ENCODE measurements at places on chromosomes 5 and 9.
A peak's percentile ranks its signal among the peaks of the same experiment; 100 is the strongest.

- no peak for DNase-seq
Measured at GRCh38 chr5:109141222-109142200, 268.3 kb downstream of the PJA2 start.

- DNase-seq: no peak
Measured at GRCh38 chr5:129670957-129671500, 76.9 kb upstream of the MINAR2 start.

DNA sequence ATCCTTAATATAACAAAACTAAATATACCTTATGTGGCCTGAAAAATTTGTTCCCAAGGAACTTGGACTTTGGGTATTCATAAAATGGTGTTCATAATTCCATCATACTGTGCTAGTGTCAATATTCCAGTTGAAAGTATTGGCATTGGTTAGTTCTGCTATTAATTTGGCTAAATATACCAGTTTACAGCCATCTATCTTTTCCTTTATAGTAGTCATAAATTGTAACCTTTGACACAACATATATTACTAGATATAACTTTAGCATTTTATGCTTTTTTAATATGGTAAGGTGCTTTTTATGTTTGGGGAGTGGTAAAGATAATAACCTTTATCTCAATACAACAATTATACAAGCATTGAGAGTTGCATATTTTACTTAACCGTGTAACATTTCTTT lies 23.7 kb downstream of the SPATA31D1 start:
- DNase-seq: no peak

- no peak for DNase-seq
Measured at GRCh38 chr5:142120247-142120935, 11.8 kb downstream of the NDFIP1 start.

DNA sequence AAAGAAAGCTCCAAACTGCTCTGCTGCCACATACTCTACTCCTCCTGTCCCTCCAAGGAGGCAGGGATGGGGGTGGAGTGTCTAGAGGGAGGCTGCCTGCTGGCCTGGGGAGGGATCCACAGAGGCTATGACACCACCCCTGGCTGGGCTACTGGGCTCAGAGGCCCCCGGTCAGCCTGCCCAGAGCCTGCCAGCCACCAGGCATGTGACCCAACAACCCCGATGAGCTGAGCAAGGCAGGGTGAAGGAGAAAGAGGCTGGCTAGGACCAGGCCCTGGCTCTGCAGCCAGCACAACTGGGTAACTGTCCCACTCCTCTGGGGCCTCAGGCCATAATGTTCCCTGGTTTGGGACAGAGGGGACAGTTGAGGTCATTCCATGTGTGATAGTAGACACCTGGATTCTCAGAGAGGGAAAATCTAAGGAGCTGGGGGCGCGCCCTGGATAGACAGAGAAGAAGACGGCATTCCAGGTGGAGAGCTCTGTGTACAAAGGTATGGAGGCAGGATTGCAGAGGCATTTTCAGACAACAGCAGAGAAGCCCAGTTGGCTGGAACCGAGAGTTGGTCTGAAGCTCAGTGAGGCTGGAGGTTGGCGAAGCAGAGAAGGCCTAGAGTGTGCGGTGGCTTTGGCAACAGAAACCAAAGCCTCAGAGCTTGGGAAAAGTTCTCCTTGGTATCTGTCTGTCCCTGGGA lies 33.8 kb upstream of the IL17B start:
- no peak for DNase-seq

GRCh38 chr5:161547738-161548486 lies 1.4 kb upstream of the GABRB2 start:
- DNase-seq: no peak

DNA sequence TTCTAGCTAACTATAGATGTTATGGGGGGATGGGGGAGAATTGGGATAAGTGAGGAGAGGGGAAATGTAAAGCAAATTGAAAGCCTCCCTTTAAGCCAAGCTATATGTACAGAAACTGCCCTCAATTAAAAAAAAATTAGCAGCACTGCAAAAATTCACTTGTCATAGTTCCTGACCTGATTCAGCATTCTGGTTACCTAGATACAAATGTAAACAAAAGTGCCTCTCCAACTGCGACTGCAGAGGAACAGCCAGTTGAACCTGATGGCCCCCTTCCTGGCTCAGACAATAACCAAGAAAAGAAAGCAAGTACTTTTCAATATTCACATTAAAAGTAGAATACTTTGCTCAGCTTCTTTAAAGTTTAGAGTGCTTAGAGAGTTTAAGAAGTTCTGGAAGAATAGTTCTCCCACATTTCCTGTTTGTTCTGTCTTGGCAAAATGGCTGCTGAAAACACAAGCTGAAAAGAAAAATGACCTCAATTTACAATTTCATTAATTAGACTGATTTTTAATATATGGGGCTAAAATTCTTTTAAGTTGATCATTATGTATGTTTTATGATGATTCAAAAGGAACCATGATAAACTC lies 1.5 kb downstream of the FAM81B start:
- DNase-seq: no peak

- DNase-seq: no peak
Measured at GRCh38 chr9:125755340-125755739, 8.2 kb downstream of the PBX3 start.

GRCh38 chr9:99222416-99223270 lies 561 bp downstream of the SEC61B start:
- no peak for DNase-seq

DNA sequence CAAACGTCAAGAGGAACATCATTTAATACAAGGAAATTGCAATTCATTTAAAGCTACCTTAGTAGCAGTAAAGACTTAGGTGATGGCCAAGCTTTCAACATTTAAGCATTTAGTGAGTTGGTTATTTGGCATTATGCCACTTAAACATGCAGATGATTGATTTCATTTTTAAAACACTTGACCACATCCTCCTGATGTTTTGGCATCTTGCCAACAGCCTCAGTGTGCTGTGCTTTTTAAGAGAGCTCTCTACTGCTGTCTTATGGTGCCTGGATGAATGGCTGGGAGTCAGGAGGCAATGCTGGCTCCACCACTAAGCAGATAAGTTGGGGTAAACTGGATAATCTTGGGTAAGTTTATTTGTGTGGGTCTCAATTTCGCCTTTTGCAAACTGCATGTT lies 364.5 kb downstream of the MAN2A1 start:
- DNase-seq: peak; percentile 31

- no peak for DNase-seq
Measured at GRCh38 chr9:101028346-101029314, at the start of gene PLPPR1. Gene PLPPR1, plus strand, starts transcription at chr9:101028727.

GRCh38 chr5:149358294-149358651 lies 427 bp downstream of the PCYOX1L start:
- no peak for DNase-seq

DNA sequence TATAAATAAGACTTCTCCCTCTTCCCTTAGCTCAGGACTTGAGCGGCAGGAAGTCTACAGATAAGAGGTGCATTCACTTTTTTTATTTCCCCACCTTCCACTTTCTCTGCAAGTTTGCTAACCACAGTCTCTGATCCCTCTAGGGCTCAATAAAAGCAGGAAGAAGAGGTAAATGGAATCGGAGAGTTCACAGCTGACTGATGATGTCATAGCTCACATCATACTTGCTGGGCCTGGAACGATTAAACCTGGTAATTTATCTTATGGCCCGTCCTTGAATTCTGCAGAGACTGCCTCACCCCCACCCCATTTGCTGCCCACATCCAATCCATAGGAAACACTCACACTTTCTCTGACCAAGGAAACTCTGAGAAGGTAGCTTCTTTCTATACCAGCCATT lies 62.9 kb downstream of the DRD1 start:
- no peak for DNase-seq

DNA sequence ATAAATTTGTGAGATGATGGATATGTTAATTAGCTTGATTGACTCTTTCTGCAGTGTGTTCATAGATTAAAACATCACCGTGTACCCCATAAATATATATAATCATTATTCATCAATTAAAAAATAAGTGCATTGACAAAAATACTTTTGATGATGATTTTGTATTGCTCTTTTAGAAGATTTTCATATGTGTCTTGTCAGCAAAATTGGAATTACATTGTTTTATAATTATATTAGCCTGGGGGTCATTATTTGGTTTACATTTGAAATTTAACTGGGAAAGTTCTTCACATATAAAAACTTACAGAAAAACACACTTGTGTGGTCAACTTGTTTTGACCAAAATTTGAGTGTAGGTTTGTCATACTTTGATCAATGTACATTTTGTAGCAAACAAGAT lies 614.6 kb upstream of the ITGA1 start:
- no peak for DNase-seq

DNA sequence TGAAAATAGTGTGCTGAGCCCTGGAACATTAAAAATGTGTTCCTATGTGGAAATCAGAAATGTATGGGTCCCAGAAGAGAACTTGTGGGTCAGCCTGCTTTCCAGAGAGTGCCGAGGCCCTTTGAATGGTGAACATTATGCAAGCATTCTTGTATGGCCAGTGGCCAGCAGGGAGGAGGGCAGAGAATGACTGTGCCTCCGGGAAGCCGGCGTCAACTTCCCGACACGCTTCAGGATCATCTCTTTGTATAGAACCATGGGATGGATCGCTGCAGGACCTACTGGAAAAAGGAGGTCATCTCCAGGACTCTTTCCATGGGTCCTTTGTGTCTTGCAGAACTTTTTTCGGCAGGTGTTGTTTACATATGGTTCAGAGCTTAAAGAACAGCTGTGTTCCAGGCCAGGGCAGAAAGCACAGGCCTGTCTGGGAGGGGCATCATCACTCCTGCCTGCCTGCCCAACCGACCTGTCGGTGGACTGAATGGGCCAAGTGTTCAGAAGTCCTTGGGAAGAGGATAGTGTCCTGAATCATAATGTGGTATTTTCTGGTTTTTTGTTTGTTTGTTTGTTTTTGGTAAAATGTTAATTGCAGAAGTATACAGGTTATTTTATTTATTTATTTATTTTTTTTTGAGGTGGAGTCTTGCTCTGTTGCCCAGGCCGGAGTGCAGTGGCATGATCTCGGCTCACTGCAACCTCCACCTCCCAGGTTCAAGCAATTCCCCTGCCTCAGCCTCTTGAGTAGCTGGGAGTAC lies 9.0 kb downstream of the PRRC2B start:
- no peak for DNase-seq

GRCh38 chr9:109499631-109500410 lies 1.7 kb upstream of the PTPN3 start:
- DNase-seq: no peak

DNA sequence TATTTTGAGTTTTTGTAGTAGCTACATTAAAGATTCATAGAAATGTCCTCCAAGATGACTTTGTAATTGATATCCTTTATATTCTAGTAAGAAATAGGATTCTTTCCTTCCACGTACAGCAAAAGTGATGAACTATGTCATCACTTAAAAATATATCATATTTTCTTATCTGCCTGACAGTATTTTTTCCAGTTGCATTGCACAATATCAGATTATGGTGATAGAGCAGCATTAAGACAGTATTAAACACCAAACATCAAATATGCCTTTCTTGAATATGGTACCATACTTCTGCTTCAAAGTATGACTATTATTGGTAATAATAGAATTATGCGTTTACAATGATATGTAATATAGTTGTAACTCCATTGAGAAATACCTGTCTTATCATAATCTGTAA lies 919.8 kb upstream of the EDIL3 start:
- DNase-seq: no peak

DNA sequence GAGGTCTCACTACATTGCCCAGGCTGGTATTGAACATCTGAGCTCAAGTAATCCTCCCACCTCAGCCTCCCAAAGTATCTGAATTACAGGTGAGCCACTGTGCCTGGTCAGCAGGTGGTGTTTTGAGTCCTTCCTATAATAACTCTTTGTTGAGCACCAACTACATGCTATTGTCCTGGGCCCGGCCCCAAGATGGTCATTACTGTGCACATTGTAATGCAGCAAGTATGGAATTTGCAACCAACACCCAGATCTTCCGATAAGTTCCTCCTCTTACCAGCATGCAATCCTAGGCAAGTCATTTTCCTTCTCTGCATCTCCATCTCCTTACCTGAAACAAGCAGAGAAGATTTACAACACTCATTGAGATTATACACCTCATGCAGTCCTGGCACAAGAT lies 510.3 kb upstream of the KLF4 start:
- no peak for DNase-seq

- DNase-seq: no peak
Measured at GRCh38 chr9:35871545-35871944, 1.3 kb upstream of the OR13J1 start.

GRCh38 chr9:116219686-116220085 lies 66.1 kb downstream of the PAPPA start:
- no peak for DNase-seq

- DNase-seq: no peak
Measured at GRCh38 chr9:114590328-114590727, 2.8 kb downstream of the ATP6V1G1 start.

DNA sequence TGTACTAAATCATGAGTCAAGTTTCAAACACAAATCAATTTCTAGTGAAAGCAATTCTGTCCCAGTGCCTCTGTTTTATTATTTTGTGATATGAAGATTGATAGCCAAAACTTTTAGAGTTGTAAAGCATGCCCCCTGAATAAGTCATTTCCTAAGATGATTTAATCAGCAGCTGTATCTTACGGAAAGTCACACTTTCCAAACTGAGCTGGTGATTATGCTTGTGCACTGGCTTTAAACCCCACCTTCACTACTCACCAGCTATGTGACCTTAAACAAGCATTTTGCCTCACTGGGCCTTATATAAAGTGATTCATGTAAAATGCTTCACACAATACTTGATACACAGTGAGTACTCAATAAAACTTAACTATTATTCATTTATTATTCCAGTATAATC lies 78.1 kb downstream of the EDIL3 start:
- DNase-seq: no peak

DNA sequence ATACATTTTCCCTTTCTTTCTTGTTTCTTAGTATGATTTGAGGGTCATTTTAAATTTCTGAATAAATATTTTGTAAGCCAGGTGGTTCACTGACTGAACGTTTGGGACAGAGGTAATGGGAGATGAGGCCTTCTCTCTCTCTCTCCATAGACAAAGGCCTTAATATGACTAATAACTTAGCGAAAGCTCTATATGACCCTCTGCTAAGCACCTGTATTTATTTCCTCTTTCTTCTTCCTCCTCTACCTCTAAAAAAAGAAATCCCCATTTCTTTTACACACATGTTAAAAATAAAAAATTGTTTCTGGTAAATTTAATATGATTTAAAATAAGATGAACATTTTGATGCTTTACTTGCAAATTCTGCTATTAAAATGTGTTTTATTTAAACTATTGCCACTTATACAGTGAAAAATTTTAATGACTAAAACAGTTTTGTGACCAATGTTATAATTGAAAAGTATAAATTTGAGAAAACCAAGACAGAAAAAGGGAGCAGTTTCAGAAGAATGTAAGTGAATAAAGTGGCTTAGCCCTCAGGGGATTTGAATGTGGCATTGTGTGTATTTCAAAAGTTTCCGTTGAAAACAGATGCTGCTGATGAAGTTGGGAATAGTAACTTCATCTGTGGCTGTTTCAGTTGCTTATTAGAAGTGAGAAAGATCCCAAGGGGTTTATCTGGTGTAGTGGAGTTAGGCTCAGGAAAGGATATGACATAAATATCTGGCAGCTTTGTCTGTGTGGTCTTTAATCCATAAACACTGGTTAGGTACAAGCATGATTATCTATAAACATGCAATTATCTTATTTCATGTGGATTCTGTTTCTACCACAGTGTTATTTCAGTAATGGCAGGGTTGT lies 128.6 kb upstream of the GRHPR start:
- no peak for DNase-seq

Data from stimulated activated CD4-positive, alpha-beta T cell treated with anti-CD3 and anti-CD28 coated beads, Interleukin-15, amount 100 ng/mL, for 1 hour (primary cell).